Transverse colon (tissue), 4 donors: ENCODE measurements at places on chromosomes 7 and 10.

- DNase-seq, result peak; percentile 44
Observed at GRCh38 chr10:102782673-102783551, 39.2 kb downstream of the WBP1L start.

DNA sequence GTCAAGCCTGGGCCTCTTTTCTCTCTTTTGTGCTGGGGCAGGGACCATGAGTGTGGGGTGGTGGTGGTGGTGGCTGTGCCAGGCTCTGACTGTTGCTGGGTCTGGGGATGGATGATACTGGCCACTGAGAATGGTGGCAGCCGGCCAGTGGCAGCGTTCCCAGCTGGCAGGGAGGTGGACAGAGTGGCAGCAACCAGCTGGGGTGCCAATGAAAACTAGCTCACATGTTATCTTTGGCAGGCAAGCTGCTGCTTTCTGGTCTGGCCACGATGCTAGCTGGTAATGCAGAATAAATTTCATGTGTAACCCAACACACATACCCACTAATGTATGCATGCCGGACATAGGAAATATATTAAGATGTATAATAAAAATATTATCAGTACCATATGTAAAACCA, 95.0 kb upstream of the SLC26A5 start:
- DNase-seq, result no peak

DNA sequence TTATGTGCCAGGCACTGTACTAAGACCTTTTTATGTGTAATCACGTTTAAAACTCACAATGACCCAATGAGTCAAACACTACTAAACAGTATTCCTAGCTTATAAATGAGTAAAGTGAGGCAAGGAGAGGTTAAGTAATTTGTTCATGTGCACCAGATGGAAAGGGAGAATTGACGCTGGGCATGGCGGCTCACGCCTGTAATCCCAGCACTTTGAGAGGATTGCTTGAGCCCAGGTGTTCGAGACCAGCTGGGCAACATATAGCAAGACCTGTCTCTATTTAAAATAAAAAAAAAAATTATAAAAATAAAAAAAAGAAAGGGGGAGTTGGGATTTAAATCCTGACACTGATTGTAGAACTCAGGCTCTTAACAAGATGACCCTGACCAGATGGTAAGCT, 46.7 kb upstream of the DLG5 start:
- DNase-seq, result no peak

- no peak for DNase-seq
Observed at GRCh38 chr7:55299273-55299967, 65.7 kb upstream of the LANCL2 start.

GRCh38 chr10:63265222-63265617, 132.1 kb downstream of the NRBF2 start:
- peak; percentile 49 for DNase-seq

DNA sequence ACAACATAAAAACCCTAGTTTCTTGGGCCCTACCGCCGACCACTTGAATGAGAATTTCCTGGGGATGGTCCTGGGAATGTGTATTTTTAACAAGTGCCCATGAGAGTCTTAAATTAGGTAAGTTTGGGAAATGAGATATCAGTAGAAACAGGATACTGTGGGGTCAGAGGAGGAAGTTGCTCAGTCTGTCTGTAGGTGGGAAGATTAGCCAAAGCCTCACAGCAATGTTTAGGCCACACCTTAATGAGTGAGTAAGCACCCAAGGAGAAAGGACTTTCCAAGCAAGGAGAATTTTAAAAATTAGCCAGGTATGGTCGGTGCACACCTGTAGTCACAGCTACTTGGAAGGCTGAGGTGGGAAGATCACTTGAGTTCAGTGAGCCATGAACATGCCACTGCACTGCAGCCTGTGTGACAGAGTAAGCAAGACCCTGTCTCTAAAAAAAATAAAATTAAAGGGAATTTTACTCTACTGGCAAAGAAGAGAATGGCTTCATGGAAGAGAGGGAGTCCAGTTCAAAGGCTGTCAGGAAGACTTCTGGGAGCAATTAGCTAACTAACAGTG, 31.9 kb downstream of the PAPSS2 start:
- no peak for DNase-seq

DNA sequence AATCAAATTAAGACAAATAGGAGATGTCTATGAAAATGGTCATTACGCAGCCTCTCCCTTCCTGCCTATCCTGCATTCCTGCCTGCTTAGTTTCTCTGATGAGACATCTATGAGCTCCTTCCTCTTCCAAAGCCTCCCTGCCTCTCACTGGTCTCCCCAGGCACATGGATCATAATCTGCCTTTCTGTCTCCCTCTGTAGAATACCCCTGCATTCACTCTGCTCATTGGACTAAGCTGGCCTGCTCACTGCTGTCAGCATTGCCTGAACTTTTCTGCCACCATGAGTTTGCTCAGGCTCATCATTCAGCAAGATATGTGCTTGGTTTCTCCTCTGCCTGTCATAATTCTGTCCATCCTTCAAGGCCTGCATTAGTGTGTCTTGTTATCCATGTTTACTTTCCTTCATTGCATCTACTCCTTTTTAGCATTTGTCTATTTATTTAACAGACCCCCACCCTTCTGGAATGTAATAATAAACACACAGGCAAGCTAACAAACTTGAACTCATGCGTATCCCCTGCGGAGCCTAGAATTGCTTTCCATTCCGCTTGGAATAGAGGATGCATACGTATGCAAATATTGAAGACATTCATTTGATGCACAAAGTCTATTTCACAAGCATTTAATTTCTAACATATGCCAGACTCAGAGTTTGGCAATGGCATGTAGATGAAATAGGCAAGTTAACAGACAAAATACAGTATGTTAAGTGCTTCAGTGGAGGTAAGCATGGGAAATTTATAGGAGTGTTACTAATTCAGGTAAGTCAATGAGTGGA, 88.3 kb downstream of the PTPRZ1 start:
- DNase-seq, result no peak

DNA sequence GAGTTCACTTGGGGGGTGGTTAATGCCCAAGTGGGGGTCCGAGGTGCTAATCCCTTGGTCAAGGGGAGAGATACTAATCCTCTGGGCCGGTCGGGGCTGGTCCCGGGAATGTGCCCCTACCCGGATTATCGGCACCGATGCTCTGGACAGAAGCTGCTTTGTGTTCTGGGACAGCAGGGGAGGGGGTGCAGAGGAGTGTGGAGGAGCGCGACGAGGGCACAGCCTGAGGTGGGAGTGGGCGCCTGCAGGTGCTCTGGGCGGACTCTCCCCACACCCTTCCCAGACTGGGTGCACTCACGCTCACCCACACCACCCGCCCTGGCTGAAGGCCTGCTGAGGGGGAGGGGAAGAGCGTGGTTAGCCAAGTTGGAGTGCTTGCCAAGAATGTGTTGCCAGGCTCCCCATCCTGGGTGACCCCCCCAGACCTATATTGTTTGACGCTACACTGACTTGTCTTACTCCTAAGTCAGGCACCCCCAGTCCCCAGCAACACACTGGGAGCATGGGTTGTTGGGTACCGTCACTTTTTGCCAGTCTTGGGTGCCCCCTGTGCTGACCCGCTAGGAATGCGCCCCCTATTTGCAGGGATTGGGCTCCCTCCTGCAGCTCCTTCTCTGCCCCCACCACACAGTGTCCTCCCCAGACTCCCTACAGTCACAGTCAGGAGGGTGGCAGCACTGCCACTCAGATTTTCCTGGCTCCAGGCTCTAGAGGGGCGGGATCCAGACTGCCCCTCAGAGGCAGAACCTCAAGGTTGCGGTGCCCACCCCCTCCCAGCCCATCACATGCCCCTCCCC, 1.2 kb downstream of the SLC4A2 start:
- DNase-seq, result peak; percentile 58
